ENCODE measurements at places on chromosomes 2 and 18.

- no peak for DNase-seq
Observed at GRCh38 chr2:238388794-238389193, 37.9 kb upstream of the ASB1 start.

GRCh38 chr2:134361648-134362047, 107.8 kb downstream of the MGAT5 start:
- DNase-seq = no peak

GRCh38 chr2:54589340-54590215, 133.5 kb downstream of the SPTBN1 start:
- peak; percentile 77 for DNase-seq

- DNase-seq = no peak
Observed at GRCh38 chr18:62897153-62897552, 181.8 kb downstream of the PHLPP1 start.

DNA sequence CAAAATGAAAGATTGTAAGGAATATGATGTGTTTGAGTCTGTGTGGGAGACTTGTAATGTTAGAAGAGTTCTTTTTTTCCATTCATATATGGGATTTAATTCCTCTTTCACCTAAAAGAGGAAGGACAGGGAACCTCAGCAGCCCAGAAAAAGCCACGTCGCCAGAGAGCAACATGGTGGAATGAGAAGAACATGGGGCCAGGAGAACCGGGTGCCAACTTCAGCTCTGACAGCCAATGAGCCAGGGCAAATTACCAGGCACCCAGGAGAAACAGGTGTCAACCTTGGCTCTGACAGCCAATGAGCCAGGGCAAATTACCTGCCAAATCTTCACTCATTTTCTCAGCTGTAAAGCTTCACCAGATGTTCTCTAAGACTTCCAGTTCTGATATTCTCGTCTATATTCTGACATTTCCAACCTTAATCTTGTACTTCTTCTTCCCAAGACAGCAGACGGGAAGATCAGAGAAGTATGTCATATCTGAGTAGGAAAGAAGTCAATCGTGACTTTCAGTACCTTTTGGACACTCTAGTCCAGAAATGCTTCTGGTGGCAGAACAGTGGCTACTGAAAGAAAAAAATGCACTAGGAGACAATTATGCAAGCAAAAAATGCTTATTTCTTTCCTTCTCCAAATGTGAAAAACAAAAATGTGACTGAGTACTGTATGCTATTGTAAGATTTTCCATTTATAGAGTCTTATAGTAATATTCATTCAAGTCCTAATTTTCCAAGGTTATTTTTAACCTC, 79.2 kb upstream of the COL5A2 start:
- no peak for DNase-seq

DNA sequence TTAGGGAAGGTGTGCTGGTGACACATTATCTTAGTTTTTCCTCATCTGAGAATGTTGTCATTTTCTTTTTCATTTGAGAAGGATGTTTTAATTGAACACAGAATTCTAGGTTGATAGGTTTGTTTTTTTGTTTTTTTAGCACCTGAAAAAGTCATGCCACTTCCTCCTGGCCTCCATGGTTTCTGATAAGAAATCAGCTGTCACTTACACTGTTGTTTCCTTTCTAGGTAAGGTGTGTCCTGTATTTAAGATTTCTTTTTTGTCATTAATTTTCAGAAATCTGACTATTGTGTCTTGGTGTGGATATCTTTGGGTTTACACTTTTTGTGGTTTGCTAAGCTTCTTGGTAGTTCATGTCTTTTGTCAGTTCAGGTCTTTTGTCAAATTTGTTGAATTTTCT, 99.3 kb downstream of the ROCK1 start:
- DNase-seq = no peak

DNA sequence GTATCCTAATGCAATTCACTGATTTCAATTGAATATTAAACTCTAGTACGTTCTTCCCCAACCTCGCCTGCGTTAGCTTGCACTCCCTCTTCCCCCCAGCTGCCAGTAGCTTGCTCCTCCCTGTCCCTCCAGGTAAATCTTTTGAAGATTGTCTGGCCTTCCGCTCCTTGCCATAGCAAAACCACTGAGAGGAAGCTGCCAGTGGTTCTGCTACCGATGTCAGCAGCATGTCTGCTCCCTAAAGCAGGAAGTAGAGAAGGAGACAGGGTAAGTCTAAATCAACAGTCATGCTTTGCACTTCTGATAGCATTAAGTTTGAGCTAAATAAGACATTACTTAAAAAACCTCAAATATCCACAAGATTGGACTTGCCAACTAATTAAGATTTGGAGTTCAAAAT, 89.1 kb downstream of the SCN2A start:
- DNase-seq = peak; percentile 29

- peak; percentile 81 for DNase-seq
Observed at GRCh38 chr18:2049986-2050385, 521.3 kb downstream of the METTL4 start.

- no peak for DNase-seq
Observed at GRCh38 chr18:79305911-79306310, 89.8 kb upstream of the NFATC1 start.

DNA sequence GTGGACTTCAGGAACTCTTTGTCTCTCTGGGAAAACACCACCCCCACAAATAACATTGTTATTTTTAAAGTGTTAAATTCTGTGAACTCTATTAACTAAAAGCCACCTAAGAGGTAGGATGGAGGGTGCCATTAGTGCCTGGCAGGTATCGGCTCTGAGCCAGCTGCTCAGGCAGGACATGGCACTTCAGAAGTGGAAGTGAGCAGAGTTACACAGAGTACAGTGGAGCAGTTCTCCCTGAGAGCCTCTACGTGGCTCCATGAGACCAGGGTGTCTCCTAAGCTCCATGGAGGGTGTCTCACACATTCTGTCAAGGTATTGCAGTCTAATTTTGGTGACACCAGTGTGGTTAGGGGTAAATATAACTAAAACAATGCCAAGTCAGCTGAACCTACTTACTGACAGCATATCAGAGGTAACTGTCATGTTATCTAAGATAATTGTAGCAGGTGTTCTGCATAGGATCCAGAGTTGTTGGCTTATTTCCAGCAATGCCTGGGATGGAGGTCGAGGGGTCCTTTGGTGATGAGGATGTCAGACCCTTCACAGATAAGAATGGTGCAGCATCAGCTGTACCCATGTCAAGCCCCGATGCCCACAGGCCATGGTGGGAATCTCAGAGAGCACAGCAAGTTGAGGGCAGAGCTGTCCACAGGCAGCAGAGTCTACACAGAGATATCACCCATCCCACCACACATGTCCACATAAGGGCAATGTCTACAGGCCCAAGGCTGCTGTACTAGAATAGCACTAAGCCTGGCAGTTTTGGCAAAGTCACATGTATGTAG, 8.6 kb upstream of the MALL start:
- no peak for DNase-seq

DNA sequence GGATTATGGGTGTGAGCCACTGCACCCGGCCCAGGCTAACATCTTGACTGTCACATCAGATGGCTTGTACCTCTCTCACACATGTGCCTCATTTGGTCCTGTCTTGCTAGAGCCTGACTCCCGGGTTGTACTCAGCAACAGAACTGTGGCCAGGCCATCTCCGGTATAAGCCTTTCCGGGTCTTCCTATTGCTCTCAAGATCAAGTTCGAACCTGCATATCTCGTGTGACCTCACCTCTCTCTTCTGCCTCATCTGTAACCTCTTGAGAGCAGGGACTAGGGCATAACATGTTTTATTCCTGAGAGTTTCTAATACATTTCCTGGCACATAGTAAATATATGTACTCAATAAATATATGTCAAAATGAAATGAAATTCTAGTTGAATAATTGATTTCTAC, 114.0 kb downstream of the ACAA2 start:
- no peak for DNase-seq

- DNase-seq = no peak
Observed at GRCh38 chr2:72933646-72934151, 16.4 kb downstream of the EMX1 start.

- DNase-seq = no peak
Observed at GRCh38 chr2:46893269-46893939, 22.2 kb downstream of the MCFD2 start.

DNA sequence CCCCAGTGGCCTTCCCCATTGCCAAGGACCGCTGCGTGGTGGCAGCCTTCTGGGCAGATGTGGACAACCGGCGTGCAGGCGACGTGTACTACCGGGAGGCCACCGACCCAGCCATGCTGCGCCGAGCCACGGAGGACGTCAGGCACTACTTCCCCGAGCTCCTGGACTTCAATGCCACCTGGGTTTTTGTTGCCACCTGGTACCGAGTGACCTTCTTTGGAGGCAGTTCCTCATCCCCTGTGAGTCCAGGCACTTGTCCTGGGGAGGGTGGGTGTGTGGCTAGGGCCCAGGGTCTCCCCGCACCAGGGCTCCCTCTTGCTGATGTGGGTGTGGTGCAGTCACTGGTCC, 31.9 kb downstream of the SNED1 start:
- DNase-seq = no peak

GRCh38 chr18:48142994-48143393, 212.5 kb upstream of the SMAD2 start:
- DNase-seq = no peak

DNA sequence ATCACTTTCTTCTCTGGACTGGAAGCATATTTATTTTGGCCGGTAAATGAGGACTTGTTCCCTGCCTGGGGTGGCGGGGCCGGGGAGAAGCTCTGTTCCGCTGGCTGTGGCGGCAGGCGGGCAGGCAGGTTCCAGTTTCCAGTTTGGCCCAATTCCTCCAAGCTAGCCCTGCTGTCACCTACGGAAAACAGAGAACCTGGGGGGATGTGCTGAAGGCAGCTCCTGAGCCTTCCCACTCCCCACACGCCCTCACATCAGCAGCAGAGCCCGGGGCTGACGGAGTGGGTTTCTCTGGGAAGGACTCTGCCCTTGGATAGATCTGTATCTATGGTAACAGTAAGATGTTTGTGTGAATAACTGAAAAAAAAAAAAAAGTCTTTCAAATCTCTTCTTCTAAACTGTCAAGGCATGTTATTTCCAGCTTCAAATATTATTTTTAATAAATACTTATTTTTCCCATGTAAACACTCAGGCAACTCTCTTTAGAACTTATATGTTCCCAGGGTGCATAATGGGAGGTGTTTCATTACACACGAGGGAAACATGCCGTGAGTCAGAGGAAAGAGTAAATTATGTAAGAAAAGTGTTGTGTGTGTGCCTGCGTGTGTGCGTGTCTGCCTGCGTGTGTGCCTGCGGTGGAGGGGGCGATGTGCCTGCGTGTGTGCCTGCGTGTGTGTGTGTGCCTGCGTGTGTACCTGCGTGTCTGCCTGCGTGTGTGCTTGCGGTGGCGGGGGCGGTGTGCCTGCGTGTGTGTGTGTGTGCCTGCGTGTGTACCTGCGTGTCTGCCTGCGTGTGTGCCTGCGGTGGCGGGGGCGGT, 116.1 kb upstream of the ZNF516 start:
- DNase-seq = no peak

DNA sequence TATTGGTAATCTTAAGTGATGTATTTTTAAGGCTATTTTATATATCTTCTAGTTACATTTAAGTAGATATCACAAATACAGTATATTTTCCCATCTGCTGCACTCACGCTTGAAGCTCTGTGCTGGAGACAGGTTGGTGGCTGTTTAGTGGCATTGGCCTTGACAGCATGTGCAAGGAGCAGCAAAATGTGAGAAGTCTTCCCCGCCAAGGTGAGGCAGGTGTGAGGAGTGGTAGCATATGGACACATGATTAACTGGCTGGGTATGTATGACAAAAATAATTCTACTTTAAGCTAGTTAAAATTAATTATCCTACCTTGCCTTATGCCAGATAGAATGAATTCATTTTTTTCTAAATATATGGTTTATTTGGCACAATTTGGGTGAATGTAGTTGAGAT, 117.2 kb downstream of the CCDC102B start:
- no peak for DNase-seq

DNA sequence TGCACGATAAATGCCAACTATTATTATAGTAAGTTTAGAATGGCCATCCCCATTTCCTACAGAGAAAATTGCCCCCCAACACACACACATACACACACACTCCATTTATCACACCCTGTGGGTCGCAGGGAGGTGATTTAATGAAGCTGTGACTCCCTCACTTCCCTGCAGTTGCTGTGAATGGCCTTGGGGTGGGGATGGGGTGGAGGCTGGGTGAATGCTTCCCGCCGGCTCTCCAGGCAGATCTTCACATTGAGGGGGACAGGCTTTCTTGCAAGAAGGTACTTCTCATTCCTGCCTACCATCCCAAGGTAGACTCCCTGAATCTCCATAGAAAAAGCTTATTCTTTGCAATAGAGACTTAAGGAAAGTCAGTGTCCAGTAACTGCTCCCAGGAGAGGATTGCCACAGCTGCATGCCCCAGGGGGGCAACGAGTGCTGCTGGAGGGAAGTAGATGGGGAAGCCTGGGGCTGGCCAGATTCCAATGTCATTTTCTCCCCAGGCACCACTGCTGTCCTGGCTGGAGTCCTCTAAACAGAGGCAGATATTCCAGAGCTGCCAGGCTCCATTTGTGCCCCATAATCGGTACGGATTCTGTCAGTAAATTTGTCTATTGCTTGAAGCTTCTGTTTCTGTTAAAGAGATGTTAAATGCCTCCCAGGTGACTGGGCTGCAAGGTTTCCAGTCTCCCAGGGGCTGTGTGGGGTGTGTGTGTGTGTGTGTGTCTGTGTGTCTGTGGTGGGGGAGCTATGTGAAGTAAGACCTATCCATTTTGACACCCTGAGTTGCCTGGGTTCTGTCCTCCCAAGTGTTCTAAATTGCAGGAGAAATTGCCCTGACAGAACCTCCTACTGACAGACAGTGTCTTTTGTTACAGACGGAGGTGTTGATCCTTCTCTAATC, 265.5 kb downstream of the SRBD1 start:
- peak; percentile 42 for DNase-seq

DNA sequence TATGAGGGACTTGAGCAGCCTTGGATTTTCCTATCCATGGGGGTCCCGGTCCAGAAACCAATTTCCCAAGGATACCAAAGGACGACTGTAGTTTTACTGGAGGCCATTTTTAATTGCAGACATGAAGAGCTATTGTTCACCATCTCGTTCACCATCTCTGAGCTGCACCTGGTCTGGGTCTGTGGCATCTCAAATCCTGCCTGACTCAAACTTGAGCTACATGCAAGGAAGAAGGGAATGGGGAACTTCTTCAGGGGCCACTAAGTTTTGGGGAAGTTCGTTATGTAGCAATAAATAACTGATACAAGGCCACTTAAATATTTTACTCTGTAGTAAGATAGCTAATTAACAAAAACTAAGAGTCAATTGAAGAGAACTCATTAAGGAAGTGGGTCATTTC, 2.1 kb upstream of the SMCHD1 start:
- DNase-seq = peak; percentile 81

GRCh38 chr2:202091476-202091875, 18.4 kb downstream of the KIAA2012 start:
- peak; percentile 52 for DNase-seq

DNA sequence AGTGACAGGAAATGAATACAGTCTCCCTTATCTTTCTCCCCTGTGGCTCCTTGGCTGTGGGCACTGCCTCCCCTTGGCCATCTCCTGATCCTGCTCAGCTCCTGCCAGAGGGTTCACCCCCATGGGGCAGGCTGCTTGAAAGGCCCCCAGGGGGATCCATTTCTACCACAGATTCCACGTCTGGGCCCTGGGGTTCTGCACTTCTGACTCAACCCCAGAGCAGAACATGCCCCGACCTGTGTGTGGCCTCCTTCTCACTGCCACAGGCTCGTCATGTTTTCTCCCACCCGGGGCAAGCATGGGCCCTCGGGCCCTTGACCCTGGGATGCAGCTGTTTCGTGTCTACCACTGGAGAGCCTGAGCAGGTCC, 122.2 kb downstream of the ACKR3 start:
- no peak for DNase-seq

GRCh38 chr2:184357033-184357432, 241.3 kb upstream of the ZNF804A start:
- peak; percentile 22 for DNase-seq

Measured in NB4 (cell line).